ENCODE measurements at places on chromosomes 6 and 20.

GRCh38 chr20:58471193-58472164 lies 43.7 kb downstream of the APCDD1L start:
- DNase-seq, result no peak

DNA sequence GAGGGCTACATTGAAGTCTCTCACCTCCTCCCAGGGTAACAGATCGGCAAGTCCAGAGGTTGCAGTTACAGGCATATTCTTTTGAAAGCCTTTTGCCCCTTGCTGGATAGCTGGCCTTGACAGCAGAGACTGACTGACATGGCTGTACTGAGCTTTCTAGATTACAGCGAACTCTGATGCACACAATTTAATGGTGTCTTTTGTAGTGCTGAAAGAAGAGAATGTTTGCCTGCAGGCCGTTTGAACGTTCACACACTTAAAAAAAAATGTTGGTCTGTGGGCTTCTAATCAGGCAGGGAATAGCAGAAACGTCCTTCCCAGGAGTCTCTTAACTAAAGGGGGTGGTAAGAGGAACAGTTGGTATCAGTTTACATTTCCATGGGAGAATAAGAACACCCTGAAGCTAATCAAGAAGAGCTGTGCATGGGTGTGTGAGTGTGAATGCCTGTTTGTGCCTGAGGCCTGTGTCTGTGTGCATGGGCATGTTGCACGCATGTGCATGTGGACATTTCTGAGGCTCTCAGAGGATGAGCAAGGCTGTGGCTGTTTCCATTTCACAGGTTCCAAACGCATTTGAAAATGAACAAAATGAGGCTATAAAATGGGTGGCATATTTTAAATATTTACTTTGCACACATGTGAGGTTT lies 213.9 kb upstream of the SSTR4 start:
- DNase-seq, result no peak

DNA sequence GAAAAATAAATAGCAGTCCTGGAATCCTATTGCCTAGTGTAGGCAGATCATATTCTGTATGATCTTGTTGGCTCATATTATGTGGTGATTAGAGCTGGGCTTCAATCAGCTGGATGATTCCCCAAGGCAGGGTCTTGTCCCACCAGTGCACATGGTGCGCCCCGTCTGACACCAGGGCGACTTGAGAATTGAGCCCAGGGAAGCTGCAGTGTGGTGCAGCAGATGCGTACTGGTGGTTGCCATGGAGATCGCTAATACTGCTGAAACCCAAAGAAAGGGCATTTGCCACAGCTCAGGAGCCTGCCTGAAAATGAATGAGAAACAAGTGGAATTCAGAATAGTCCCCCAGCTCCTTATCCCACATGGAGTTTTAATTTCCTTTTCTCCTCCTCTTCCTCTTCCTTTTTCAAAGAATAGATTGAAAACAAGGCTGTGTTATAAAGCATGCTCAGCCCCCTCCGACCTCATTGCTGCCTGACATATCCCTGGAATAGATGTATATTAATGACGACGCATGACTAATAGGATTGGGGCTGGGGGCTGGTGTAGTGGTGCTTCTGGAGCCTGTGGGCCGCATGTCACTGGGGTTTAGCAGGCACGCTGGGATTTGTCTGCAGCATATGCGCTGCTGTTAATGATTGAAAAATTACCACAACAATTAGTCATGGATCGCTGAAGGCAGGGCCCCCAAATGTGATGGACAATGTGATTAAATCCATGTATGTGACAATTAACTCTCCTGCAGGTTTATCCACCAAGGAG lies 210.5 kb downstream of the FARS2 start:
- DNase-seq, result no peak

GRCh38 chr6:36926708-36927513 lies 27.6 kb upstream of the PI16 start:
- no peak for DNase-seq

DNA sequence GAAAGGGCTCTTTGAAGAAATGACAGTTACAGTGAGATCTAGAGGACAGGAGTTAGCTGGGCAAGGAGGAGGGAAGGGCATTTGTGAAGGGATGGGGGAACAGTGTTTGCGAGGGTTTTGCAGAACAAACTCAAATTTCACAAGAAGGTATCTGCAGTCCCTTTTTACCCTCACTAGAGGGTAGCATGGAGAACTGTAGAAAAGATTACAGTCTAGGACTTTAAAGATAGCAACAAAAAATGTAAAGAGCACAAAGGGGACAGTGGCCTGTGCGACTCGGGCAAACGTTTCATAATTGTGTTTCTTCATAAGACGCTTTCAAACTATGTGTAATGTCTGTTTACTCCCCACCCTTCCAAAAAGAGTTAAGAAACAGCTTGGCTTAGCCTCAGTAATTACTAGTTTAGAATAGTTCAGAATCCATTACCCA lies 21.2 kb upstream of the ASXL1 start:
- no peak for DNase-seq

DNA sequence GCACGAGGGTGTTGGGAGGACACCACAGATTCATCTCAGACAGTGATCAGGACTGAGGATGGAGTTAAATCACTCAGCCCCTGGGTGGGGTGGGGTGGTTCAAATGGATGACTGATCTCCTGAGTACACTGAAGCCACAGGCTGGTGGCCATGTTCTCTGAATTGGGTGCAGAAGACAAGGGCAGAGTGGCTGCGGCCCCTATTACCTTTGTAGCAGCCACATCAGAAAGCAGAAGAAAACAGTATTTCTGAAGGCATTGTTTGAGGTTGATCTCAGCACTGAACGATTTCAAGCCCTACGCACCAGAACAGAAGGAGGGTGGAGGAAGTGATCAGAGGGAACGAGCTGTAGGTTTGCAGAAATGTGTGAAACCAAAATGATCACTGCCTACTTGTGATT lies 71.6 kb downstream of the SH3BGRL2 start:
- DNase-seq, result peak; percentile 32

DNA sequence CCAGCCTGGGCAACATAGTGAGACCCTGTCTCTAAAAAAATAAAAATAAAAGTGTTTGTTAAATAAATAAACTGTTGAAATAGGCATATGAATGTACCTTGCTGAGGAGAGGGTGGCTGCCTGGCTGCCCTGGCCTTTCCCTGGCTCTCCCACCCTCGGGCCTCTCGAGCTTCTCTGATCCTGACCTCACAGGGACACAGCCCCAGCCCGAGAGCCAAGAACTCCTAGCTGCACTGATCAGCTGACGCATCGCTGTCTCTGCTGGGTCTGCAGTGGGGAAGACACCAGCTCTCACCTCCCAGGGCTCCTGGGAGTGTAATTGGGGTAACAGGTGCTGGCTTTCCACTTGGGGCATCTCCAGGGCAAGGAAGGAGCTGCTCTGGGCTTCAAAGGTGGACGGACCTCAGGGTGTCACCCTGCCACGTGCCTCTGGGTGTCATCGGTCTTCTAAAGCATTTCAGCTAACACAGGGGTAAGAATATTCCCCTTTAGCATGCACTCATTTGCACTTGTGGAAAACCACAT lies 6.9 kb downstream of the TCF15 start:
- no peak for DNase-seq

- DNase-seq, result no peak
Observed at GRCh38 chr20:58498470-58499068, 16.6 kb downstream of the APCDD1L start.

- DNase-seq, result no peak
Observed at GRCh38 chr6:140677781-140678528, 1303.5 kb upstream of the CITED2 start.

- DNase-seq, result no peak
Observed at GRCh38 chr6:127833336-127833735, 67.5 kb downstream of the THEMIS start.

DNA sequence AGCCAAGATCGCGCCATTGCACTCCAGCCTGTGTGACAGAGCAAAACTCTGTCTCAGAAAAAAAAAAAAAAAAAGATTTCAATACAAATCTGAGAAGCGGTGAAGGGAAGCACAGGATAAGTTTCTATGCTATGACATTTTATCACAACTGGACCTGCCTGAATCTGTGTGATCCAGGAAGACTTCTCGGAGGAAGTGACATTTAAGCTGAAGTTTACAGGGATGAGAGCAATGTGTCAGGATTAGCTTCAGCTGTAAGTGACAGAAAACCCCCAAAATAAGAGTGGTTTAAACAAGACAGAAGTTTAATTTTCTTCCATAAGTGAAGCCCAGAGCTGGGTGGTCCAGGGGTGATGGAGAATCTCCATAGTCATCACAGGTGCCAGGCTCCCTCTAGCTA lies 33.4 kb upstream of the MRPS18A start:
- DNase-seq, result no peak

DNA sequence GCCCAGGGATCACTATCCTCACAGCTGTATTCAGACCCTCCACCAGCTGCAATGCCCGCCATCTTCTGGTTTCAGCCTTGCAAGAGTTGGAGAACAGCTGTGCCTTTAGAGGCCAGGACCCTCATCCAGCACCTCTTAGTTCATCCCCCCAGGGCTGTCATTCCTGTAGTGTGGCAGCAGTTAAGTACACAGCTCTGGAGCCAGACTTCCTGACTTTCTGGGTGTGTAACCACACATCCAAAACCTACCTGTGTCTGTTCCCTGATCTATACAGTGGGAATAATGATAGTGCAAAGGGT lies 452 bp upstream of the TREM2 start:
- DNase-seq, result no peak

- DNase-seq, result peak; percentile 27
Observed at GRCh38 chr6:71420693-71421328, 132.2 kb downstream of the OGFRL1 start.

DNA sequence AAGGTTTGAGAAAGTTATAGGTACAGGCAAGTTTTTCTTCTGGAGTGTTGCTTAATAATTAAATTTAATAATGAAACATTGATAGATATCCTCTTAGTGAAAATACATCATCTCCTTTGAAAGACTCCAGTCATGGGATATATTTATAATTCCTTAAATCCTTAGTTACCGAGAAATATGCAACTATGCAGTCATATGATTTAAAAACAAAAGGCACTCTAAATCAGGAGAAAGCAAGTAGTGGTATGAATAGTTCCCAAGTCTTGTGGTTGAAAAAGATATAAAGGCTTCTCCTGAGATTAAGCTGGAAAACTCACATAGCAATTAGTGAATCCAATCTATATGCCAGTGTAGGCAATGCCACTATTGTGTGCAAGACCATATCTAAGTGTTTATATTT lies 475.4 kb downstream of the EYS start:
- no peak for DNase-seq

GRCh38 chr20:11389186-11389585 lies 528.5 kb upstream of the BTBD3 start:
- no peak for DNase-seq

DNA sequence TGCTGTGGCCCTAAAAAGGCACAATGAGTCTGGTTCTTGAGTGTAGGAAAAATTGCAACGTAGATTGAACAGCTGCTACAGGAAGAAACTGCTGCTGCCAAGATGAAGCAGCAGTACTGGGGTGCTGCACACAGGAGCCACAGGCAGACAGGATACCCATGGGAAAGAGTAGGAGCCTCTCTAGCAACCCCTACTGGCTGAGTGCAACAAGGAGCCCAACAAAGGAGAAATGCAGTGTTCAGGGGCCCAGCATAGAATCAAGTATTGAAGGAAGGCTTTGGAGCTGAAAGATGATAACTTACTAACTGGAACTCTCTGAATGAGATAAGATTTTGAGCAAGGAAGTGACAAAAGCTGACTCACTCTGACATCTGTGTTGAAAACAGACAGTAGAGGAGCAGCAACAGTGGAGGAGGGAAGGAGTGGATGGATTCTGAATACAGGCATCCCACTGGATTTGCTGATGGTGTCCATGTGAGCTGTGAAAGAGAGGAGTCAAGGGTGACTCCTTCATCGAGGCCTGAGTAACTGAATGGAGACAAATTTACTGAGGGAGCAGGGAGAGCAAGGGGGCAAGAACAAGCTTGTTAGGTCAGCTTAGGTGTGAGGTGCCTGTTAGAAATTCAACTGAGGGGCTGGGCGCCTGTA lies 534.7 kb upstream of the JARID2 start:
- peak; percentile 86 for DNase-seq

DNA sequence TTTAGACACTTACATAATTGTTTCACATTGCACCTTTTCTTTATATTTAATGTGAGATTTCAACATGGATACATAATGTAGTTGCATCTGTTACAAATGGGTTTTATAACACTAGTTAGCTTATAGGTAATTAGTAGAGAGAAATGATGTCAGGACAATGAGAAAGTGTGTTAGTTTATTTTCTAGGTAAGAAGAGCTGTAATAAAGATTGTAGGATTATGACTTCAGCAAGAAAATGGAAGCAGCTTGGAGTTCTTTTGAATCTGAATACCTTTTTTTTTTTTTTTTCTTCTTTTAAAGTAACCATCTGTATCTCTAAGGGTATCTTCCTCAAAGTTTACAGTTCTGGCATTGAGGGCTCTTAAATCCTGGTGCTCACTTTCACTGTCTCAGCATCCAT lies 35.3 kb downstream of the CD2AP start:
- DNase-seq, result no peak

DNA sequence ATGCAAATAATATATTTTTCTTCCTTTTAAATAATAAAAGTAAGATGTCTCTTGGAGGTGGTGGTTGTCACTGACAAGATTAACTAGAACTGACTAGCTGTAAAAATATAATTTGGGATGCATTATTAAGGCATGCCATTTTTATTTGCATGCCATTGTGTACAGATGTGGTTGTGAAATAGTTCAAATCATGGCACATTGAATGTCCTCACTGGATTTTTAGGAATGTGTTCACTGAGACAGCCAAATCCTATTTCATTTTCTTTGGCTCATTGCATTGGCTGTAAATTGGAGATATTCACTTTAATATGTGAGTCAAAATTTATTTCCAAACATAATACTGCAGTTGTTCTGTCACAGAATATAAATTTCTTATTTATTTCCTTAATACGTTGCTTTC lies 62.3 kb downstream of the ESR1 start:
- no peak for DNase-seq

GRCh38 chr6:5464099-5464885 lies 203.0 kb downstream of the FARS2 start:
- DNase-seq, result no peak

DNA sequence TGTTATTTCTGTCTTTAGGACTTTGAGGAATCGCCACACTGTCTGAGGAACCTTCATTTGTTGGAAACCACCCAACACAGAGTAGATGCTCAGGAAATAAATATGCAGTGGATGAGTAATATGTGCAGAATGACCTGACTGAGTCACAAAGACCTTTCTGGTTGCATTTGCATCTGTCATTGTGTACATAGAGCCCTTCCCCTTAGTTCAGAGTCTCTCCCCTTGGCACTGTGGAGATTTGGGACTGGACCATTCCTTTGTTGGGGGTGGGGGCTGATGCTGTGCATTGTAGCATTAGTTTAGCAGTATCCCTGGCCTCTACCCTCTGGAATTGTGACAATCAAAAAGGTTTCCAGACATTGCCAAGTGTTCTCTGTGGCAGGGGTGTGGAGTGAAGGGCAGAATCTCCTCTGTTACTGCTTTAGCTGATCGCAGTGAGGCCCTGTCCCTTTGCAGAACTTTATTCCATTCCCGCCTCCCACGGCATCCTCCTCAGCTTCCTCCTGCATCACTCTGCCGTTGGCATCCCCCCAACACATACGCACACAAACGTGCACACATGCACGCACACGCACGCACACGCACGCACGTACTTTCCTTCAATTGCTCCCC lies 64.5 kb downstream of the EYA2 start:
- no peak for DNase-seq

GRCh38 chr6:166435574-166435973 lies 52.8 kb upstream of the MPC1 start:
- DNase-seq, result peak; percentile 44
